ENCODE measurements at places on chromosomes 5 and 9.

GRCh38 chr5:160660132-160660531 lies 191.9 kb downstream of the ATP10B start:
- H3K4me3 ChIP-seq: no peak overlapping the region
- H3K27me3 ChIP-seq: peaks cover 35% of the 10 kb centered on the region
- DNase-seq: no peak
- no peak overlapping the region for H3K27ac ChIP-seq
- H3K36me3 ChIP-seq: peaks cover 3% of the 10 kb centered on the region

- H3K27ac ChIP-seq: no peak overlapping the region
- H3K4me3 ChIP-seq: no peak overlapping the region
- no peak for DNase-seq
- no peaks in the 10 kb centered on the region for H3K36me3 ChIP-seq
- H3K4me1 ChIP-seq: no peaks in the 10 kb centered on the region
Measured at GRCh38 chr5:136598802-136599404, 233.6 kb upstream of the TRPC7 start.

DNA sequence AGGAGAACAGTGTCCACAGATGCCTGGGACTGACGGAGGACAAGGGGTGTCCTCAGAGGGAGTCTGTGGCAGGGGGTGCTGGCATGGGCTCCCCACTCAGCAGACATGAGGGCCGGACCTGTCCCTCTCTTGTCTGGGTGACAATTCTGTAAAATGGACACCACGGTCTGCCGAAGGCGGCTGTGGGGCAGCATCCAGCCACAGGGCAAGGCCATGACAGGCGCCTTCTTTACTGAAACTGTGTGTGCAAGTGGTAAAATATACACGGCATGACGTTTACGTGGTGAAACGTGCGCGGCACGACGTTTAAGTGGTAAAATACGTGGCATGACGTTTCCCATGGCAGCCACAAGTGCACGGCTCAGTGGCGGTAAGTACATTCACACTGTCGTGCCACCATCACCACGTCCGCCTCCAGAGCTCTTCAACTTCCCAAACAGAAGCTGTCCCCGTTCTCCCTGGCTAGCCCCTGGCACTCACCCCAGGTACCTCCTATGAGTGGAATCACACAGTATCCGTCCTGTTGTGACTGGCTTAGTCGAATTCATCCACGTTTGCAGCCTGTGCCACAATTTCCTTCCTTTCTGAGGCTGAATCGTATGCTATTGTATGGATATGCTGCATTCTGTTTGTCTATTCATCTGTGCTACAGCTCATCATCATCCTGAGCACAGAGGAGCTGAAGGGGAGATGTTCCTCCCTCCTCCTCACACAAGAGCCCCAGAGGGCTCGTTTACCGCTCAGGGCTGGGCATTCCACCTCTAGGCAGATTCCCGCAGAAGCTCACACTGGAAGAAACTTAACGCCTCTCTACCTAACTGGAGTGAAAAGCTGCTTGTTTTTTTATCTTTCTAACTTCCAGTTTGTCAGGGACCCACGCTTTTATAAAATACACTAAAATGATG lies 52.5 kb downstream of the COL23A1 start:
- H3K27me3 ChIP-seq: peaks cover 29% of the 10 kb centered on the region
- H3K27ac ChIP-seq: no peak overlapping the region
- no peaks in the 10 kb centered on the region for H3K4me1 ChIP-seq
- no peak for DNase-seq

- no peaks in the 10 kb centered on the region for H3K27me3 ChIP-seq
- no peaks in the 10 kb centered on the region for H3K4me1 ChIP-seq
- no peak overlapping the region for H3K27ac ChIP-seq
Measured at GRCh38 chr5:51652980-51653379, 269.7 kb downstream of the ISL1 start.

DNA sequence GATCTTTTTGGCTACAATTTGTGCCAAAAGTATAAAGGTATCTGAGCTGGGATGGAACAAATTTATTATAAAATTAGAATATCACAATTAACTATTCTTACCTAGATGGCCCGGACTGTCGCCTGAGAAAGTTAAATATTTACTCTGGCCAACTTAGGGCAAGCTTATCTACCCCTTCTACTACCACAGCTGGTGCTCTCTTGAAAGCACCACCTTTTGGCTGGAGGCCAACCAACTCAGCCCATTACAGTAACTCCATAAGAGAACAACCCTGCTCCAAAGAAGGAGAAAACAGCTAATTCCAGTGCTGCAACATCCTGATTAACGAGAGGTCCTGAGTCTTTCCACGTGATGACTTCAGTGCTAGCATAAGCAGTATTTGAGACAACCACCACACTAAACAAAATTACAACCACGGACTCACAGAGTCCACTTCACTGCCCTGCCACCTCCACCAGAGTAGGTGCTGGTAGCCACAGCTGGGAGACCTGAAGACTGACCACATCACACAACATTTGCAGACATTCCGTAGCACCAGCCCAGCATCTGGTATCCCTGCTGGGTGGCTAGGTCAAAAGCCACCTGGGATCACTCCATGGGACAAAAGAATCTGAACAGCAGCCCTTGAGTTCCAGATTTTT lies 43.2 kb downstream of the RGMB start:
- no peaks in the 10 kb centered on the region for H3K27me3 ChIP-seq
- DNase-seq: no peak
- no peak overlapping the region for H3K4me3 ChIP-seq
- H3K4me1 ChIP-seq: no peaks in the 10 kb centered on the region
- no peaks in the 10 kb centered on the region for H3K36me3 ChIP-seq

DNA sequence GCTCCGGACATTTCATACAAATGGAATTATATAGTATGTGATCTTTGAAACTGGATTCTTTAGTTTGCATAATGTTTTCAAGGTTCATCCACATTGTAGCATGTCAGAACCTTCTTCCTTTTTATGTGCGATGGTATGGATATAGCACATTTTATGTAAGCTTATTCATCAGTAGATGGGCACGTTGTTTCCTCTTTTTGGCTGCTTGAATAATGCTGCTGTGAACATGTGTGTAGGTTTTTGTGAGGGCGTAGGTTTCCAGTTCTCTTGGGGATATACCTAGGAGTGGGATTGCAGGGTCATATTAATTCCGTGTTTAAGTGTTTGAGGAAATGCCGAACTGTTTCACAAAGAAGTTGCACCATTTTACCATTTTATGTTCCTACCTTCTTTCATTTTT lies 187.8 kb downstream of the NR3C1 start:
- H3K27ac ChIP-seq: no peak overlapping the region
- H3K4me1 ChIP-seq: peaks cover 29% of the 10 kb centered on the region
- no peak overlapping the region for H3K4me3 ChIP-seq
- no peak for DNase-seq
- peaks cover 12% of the 10 kb centered on the region for H3K36me3 ChIP-seq
- no peaks in the 10 kb centered on the region for H3K27me3 ChIP-seq

DNA sequence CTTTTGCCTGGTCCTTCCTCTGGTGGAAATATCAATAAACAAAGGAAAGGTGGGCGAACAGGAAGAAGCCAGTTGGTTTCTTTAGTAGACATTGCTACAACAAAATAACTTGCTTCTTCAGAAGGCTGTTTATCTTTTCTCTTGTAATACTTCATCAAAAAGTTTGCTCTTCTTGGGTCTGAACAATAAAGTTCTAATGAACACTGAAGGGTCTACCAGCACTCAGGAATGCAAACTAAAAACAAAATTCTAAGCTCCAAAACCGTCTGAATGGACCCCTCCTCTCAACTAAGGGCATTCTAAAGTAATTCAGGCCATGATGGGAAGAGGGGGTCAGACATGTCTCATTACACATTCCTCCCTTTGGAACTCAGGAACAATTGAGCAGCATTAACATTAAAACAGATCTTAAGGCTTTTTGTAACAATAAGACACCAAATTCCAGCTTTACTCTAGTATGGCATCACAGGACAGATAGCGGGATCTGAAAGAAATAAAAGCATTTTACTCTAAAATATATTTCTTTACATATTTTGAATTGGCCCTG lies 2.3 kb downstream of the TBCA start:
- H3K27ac ChIP-seq: peak overlapping the region; percentile 98
- no peaks in the 10 kb centered on the region for H3K27me3 ChIP-seq
- H3K4me3 ChIP-seq: no peak overlapping the region
- peaks cover 38% of the 10 kb centered on the region for H3K4me1 ChIP-seq

DNA sequence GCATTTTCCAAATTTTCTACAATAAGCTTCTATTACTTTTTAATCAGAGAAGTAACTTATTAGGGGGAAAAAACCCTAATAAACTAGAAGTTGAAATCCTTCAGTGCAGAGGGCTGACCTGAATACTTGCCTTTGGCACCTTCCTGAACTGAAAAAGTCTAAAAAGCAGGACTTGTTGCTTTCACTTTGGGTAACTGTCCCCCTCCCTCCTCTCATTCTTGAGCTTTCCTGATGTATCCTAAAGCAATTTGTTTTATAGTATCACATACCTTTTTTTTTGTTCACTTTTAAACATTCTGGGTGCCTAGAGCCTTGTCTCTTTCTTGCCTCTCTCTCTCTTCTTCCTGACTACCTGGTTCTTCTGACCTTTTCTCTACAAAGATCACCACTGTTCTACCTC lies 64.0 kb upstream of the ERBIN start:
- no peak overlapping the region for H3K4me3 ChIP-seq
- H3K36me3 ChIP-seq: no peaks in the 10 kb centered on the region
- no peak overlapping the region for H3K27ac ChIP-seq
- H3K4me1 ChIP-seq: peaks cover 11% of the 10 kb centered on the region

DNA sequence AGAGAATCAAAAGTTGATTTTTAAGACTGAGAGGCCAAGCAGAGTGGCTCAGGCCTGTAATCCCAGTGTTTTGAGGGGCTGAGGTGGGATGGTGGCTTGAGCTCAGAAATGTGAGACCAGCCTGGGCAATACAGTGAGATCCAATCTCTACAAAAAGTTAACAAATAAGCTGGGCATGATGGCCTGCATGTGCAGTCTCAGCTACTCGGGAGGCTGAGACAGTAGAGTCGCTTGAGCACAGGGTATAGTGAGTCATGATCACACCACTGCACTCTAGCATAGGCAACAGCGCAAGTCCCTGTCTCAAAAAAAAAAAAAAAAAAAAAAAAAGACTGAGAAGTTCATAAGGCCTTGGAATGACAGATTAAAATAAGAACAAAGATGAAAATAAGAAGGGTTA lies 177.2 kb downstream of the TMEM232 start:
- H3K36me3 ChIP-seq: no peaks in the 10 kb centered on the region
- no peak overlapping the region for H3K4me3 ChIP-seq
- no peak for DNase-seq
- H3K4me1 ChIP-seq: no peaks in the 10 kb centered on the region

DNA sequence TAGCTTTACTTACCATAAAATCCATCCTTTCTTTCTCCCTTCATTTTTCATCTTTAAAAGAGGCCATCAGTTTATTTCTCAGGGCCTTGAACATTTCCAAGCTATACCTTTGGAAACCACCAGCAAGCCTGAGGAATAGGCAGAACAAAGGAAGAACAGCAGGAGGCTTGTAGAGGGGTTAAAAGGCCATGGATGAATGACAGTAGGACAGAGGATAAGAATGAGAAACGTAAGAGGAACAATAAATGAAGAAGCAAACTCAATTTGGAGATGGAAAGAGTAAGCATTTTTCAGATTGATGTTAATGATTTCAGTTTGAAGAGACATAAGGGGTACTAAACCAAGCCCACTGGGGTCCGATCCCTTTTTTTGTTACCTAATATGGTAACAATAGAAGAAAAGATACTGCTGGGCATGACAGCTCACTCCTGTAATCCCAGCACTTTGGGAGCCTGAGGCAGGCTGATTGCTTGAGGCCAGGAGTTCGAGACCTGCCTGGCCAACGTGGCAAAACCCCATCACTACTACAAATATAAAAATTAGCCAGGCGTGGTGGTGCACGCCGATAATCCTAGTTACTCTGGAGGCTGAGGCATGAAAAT lies 106.6 kb upstream of the NMUR2 start:
- peaks cover 32% of the 10 kb centered on the region for H3K27me3 ChIP-seq
- H3K4me3 ChIP-seq: no peak overlapping the region
- no peak overlapping the region for H3K27ac ChIP-seq

DNA sequence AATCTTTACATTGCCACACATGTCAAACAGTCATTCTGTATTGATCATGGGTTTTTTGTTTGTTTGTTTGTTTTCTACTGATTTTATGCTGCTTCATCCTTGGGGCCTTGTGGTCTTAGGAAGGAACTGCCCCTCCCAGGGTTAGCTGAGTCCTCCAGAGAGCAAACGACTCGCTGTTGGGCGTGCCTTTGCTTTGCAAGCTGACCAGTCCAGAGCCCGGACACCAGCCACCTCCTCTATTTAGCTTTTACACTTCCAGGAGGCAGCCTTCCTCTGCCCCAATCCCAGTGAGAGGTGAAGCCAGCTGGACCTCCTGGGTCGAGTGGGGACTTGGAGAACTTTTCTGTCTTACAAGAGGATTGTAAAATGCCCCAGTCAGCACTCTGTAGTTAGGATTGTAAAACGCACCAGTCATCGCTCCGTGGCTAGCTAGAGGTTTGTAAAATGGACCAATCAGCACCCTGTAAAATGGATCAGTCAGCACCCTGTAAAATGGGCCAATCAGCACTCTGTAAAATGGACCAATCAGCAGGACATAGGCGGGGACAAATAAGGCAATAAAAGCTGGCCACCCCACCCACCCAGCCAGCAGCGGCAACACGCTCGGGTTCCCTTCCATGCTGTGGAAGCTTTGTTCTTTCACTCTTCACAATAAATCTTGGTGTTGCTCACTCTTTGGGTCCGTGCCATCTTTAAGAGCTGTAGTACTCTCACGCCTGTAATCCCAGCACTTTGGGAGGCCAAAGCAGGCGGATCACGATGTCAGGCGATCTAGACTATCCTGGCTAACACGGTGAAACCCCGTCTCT lies 154.4 kb downstream of the ERCC6L2 start:
- peaks cover 18% of the 10 kb centered on the region for H3K36me3 ChIP-seq
- peaks cover 21% of the 10 kb centered on the region for H3K27me3 ChIP-seq
- H3K27ac ChIP-seq: no peak overlapping the region
- H3K4me3 ChIP-seq: no peak overlapping the region
- DNase-seq: no peak
